ENCODE measurements at places on chromosomes 5 and 9.

- DNase-seq = no peak
These were observed 311.5 kb upstream of the DAP start for GRCh38 chr5:11072568-11072967.

DNA sequence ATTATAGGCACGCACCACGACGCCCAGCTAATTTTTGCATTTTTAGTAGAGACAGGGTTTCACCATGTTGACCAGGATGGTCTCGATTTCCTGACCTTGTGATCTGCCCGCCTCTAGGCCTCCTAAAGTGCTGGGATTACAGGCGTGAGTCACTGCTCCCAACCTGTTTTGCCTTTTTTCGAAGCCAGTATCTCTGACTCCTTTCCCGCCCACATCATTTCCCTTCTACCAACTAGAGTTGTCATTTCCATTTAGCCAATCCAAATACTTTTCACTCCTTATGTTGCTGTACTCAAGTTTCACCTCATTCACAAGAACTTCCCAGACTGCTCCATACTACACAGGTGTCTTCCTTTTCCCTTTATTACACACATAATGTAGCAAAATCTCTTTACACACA is 502.6 kb upstream of the CDH6 start:
- DNase-seq = no peak

GRCh38 chr5:179294131-179294780 is 51.0 kb downstream of the ADAMTS2 start:
- no peak for DNase-seq

DNA sequence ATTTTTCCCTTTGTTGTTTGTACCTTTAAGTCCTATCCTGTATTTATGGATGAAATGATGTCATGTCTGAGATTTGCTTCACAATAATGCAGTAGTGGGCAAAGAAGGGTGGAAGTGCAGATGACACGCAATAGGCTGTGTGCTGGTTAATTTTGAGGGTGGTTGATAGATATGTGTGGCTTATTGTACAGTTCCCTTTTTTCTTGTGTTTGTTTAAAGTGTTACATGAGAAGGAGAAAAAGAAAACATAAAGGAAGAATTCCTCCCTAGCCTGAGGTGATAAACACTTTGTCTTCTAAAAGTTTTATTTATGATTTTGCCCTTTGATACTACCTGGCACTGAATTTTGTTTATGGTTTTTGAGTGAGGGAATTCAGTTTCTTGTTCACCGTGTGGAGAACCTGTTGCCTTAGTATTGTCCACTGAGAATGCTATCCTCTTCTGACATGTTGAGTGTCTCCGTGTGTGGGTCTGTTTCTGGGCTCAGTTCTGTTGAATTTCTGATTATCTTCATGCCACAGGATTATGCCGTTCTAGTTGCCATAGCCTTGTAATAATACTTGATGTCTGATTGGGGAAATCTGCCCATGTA is 52.3 kb upstream of the FAM120AOS start:
- no peak for DNase-seq

GRCh38 chr5:95081982-95082381 is 202.9 kb downstream of the MCTP1 start:
- DNase-seq = no peak
